Fibroblast of skin of scalp (primary cell): ENCODE measurements at places on chromosomes 3 and 15.

GRCh38 chr3:145370870-145371269, 790.1 kb downstream of the PLOD2 start:
- no peak for DNase-seq

- no peak for DNase-seq
Measured at GRCh38 chr3:108713816-108714215, 43.4 kb downstream of the RETNLB start.

GRCh38 chr3:143731776-143732175, 116.5 kb downstream of the SLC9A9 start:
- no peak for DNase-seq

- DNase-seq, result peak; percentile 62
Measured at GRCh38 chr3:142278451-142278850, 53.1 kb upstream of the GK5 start.

- DNase-seq, result no peak
Measured at GRCh38 chr15:40808861-40809450, 1.7 kb upstream of the DNAJC17 start.

DNA sequence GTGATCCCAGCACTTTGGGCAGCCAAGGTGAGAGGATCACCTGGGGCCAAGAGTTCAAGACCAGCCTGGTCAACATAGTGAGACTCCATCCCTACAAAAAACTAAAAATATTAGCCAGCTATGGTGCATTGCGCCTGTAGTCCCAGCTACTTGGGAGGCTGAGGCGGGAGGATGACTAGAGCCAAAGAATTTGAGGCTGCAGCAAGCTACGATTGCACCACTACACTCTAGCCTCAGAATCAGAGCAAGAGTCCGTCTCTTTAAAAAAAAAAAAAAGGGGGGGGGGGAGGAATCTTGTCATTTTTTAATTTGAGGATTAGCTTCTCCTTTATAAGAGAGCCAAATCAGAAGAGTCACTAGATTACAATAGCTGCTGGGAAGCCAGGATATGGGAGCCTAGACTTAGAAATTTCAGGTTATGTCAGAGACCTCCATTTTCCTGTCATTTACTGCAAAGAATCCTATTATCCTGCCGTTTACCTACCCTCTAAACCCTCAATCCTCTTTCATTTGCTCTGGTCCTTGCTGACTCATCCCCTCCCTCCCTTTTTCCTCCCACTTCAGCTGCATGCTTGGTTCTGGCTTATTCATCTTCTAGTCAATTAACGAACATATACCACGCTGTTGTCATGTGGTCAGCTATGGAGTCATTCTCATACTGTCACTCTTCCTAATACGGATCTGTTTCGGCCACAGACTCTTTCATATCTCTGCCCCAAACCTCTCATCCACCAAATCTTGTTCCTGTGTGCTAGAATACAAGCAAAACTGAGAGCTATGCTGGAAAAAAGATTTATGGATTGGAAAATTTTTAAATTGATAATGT, 83.8 kb upstream of the PPIB start:
- peak; percentile 81 for DNase-seq

DNA sequence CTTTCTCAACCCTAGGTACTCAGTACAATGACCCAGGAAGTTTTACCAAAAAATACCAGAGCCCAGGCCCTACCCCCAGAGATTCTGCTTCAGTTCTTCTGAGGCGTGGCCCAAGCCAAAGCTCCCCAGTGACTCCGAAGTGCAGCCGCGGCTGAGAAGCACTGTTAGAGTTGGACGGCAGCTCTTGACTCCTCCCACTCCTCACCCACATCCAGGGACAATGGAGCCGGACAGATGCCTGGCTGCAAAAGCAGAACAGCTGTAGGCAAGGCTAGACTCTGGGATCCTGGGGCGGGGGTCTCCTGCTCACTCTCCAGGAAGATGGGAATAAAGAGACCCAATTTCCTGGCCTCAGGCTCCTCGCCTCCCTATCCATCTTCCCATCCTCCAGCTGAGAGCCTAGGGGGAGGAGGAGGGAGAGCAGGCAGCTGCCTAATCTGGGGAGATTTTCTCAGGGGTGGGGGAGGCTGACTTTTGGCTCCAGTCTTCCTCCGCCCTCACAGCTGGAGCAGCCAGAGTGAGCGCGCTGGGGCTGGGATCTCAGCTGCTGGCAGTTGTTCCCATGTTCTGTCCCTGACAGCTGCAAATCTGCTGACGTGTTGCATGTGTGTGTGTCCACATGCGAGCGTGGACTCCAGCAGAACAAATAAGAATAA, 223.8 kb downstream of the OPA1 start:
- peak; percentile 64 for DNase-seq

- DNase-seq, result no peak
Measured at GRCh38 chr3:33363113-33363800, 76.9 kb downstream of the UBP1 start.
